A172 (cell line): ENCODE measurements at places on chromosomes 5 and 9. TPM values are rescaled to one million over a fixed set of nuclear protein-coding genes. Genes with fewer than 3 reads are reported as not detected.

DNA sequence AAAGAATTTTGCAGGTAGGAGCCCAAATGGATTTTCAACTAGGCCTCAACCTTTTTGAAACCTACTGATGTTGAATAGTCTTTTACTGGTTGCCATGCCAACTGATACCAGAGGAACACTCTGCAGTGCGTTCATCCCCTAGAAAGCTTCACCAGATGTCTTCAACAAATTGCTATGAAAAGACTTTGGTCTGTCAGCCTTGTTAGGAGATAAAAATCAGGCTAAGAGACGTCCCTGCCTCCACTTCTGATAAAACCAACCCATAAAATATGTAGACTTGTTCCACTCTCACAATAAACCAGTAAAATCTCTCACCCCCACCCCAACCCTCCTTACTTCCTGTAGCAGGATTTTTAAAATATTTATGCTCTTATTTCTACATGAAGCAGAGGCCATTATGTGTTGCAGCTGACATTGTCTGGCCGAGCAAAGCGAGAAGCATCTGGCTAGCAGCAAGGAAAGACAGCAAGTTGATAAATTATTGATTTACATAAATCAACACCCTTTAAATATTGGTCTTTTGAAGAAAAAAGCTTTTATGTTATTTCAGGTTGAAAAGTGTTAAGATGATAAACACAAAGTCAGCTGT is 428.7 kb downstream of the ISL1 start:
- no peak for DNase-seq

GLRA1 gene
- not detected in 2 replicates for total RNA-seq

TRPM6 gene
- 0.05 and 0.17 TPM in 2 replicates for total RNA-seq

BSPRY gene
- total RNA-seq = not detected in 2 replicates

GRCh38 chr5:15238006-15238405 is 262.0 kb upstream of the FBXL7 start:
- no peak for DNase-seq
